ENCODE measurements at places on chromosomes 5 and 9. TPM values are rescaled to one million over a fixed set of nuclear protein-coding genes. Genes with fewer than 3 reads are reported as not detected.

The CNTRL gene
- total RNA-seq: 18.2 TPM

DNA sequence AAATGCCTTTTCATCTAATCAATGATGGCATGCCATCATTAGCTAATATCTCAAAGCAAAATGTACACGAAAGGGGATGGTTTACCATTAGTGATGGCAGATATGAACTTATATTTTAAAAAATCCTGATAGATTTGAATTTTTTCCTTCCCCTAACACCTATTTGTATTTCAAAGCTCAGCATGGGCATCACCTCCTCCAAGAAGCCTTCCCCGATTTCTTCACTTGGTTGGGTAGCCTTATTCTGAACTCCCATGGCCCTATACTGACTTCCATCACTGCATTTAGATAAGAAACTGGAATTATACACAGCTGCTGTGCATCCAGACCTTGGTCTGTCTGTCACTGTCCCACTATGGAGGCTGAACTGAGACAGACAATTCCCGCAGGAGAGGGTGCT lies 49.6 kb upstream of the FBXW11 start:
- no peaks in the 10 kb centered on the region for H3K4me1 ChIP-seq
- no peak overlapping the region for H3K27ac ChIP-seq
- H3K27me3 ChIP-seq: no peaks in the 10 kb centered on the region
- peaks cover 7% of the 10 kb centered on the region for H3K36me3 ChIP-seq

DNA sequence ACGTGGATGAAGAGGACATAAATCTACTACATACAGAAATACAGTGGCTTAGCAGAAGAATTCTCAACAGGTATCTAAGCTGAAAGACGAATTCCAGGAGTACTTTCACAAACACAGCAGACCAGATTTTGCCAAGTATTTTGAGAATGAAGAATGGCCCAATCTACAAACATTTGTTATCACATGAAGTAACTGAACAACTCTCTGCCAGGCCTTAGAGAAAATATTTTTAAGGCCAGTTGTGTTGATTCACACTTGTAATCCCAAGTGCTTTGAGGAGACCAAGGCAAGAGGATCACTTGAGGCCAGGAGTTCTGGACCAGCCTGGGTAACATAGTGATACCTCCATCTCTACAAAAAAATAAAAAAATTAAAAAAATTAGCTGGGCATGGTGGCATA lies 14.3 kb downstream of the AGTPBP1 start:
- H3K27ac ChIP-seq: no peak overlapping the region
- peaks cover 12% of the 10 kb centered on the region for H3K36me3 ChIP-seq
- H3K4me1 ChIP-seq: peaks cover 13% of the 10 kb centered on the region
- no peak overlapping the region for H3K4me3 ChIP-seq

DNA sequence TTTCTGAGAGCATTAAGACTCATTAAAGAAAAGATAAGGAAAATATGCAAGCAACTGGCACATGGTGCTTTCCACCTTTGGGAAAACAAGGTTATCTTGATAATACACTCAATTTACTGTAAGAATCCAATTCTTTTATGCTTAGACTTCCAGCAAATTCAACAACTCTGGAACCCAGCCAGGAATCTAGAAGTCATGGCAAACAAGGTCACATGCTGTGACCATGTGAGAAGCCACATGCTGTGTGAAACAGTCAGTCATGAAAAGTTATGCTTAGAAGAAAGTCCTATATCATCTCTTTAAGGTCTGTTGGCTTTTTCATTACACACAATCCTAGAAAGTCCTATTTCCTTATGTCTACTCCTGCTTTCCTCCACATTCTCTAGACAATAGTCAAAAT lies 581.8 kb upstream of the C9orf72 start:
- H3K27ac ChIP-seq: no peak overlapping the region
- no peaks in the 10 kb centered on the region for H3K4me1 ChIP-seq
- no peaks in the 10 kb centered on the region for H3K36me3 ChIP-seq
- no peak overlapping the region for H3K4me3 ChIP-seq
- no peak for DNase-seq
- no peaks in the 10 kb centered on the region for H3K27me3 ChIP-seq

GRCh38 chr5:149062371-149063016 lies 368 bp downstream of the SH3TC2 start:
- H3K27me3 ChIP-seq: no peaks in the 10 kb centered on the region
- H3K4me1 ChIP-seq: peaks cover 13% of the 10 kb centered on the region
- H3K27ac ChIP-seq: no peak overlapping the region

GRCh38 chr5:72108202-72109061 lies 1.2 kb downstream of the MAP1B start:
- peak overlapping the region; percentile 90 for H3K4me3 ChIP-seq
- peaks cover 6% of the 10 kb centered on the region for H3K27me3 ChIP-seq
- peak overlapping the region; percentile 92 for H3K27ac ChIP-seq
- peak; percentile 56 for DNase-seq
- no peaks in the 10 kb centered on the region for H3K36me3 ChIP-seq
- peaks cover 6% of the 10 kb centered on the region for H3K4me1 ChIP-seq

The WNK2 gene
- total RNA-seq: 345 TPM

DNA sequence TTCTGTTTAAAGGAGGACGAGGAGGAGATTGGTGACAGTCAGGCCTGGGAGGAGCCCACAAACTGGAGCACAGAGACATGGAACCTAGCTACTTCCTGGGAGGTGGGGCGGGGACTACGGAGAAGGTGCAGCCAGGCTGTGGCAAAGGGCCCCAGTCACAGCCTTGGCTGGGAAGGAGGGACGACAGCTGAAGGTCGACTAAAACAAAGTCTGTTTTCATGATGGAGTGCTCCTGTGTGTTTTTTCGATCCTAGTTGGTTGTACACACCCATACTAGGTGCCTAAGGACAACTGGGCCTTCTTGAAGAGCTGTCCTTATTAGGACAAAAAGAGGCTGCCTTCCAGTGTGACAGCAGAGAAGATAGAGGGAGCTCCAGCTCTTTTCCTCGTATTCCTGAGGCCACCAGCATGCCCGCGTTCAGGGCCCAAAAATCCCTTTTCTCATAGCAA lies 2.9 kb downstream of the CCDC107 start:
- no peak overlapping the region for H3K27ac ChIP-seq
- no peak overlapping the region for H3K4me3 ChIP-seq
- H3K4me1 ChIP-seq: peaks cover 15% of the 10 kb centered on the region
- peaks cover 4% of the 10 kb centered on the region for H3K27me3 ChIP-seq
- H3K36me3 ChIP-seq: peaks cover 9% of the 10 kb centered on the region
- DNase-seq: no peak

- H3K4me3 ChIP-seq: no peak overlapping the region
- peaks cover 5% of the 10 kb centered on the region for H3K4me1 ChIP-seq
- no peaks in the 10 kb centered on the region for H3K27me3 ChIP-seq
- peaks cover 13% of the 10 kb centered on the region for H3K36me3 ChIP-seq
- no peak for DNase-seq
- no peak overlapping the region for H3K27ac ChIP-seq
These were observed 31.2 kb upstream of the MINAR2 start for GRCh38 chr5:129716651-129717050.

- DNase-seq: no peak
- H3K4me3 ChIP-seq: no peak overlapping the region
- no peaks in the 10 kb centered on the region for H3K27me3 ChIP-seq
- no peaks in the 10 kb centered on the region for H3K36me3 ChIP-seq
These were observed 55.8 kb downstream of the SLC22A5 start for GRCh38 chr5:132425009-132425937.

GRCh38 chr9:121999556-121999955 lies 93.6 kb downstream of the TTLL11 start:
- no peak for DNase-seq
- H3K27ac ChIP-seq: no peak overlapping the region
- peaks cover 3% of the 10 kb centered on the region for H3K4me1 ChIP-seq
- H3K27me3 ChIP-seq: no peaks in the 10 kb centered on the region
- no peaks in the 10 kb centered on the region for H3K36me3 ChIP-seq

DNA sequence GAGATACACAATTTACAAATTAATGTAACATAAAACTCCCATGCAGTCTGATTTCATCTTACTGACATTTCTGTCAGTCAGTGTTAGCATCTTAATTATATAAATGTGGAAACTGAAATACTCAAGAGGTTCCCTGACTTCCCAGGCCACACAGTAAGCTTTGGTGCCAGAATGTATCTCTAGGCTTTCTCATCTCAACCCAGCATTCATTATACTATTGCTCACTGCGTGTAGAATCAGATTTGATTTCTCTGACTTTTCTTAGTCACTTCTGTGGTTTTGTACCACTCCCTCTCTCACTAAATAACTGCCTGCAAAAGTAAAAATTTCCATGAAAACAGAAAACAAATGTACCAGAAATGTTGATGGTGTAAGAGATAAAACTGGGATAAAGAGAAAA lies 31.7 kb upstream of the CDKN2B start:
- no peaks in the 10 kb centered on the region for H3K27me3 ChIP-seq
- H3K4me3 ChIP-seq: no peak overlapping the region
- peaks cover 9% of the 10 kb centered on the region for H3K4me1 ChIP-seq
- no peak for DNase-seq
- no peaks in the 10 kb centered on the region for H3K36me3 ChIP-seq

GRCh38 chr9:137168904-137169856 lies 671 bp downstream of the LRRC26 start:
- H3K4me1 ChIP-seq: no peaks in the 10 kb centered on the region
- H3K27me3 ChIP-seq: peaks cover 37% of the 10 kb centered on the region
- no peak overlapping the region for H3K27ac ChIP-seq

The PDE6A gene
- total RNA-seq: not detected

- peaks cover 4% of the 10 kb centered on the region for H3K36me3 ChIP-seq
- peaks cover 7% of the 10 kb centered on the region for H3K4me1 ChIP-seq
- H3K4me3 ChIP-seq: no peak overlapping the region
These were observed 7.8 kb downstream of the LPAR1 start for GRCh38 chr9:111030492-111030891.

The PCDHGB6 gene
- 23.1 TPM for total RNA-seq

DNA sequence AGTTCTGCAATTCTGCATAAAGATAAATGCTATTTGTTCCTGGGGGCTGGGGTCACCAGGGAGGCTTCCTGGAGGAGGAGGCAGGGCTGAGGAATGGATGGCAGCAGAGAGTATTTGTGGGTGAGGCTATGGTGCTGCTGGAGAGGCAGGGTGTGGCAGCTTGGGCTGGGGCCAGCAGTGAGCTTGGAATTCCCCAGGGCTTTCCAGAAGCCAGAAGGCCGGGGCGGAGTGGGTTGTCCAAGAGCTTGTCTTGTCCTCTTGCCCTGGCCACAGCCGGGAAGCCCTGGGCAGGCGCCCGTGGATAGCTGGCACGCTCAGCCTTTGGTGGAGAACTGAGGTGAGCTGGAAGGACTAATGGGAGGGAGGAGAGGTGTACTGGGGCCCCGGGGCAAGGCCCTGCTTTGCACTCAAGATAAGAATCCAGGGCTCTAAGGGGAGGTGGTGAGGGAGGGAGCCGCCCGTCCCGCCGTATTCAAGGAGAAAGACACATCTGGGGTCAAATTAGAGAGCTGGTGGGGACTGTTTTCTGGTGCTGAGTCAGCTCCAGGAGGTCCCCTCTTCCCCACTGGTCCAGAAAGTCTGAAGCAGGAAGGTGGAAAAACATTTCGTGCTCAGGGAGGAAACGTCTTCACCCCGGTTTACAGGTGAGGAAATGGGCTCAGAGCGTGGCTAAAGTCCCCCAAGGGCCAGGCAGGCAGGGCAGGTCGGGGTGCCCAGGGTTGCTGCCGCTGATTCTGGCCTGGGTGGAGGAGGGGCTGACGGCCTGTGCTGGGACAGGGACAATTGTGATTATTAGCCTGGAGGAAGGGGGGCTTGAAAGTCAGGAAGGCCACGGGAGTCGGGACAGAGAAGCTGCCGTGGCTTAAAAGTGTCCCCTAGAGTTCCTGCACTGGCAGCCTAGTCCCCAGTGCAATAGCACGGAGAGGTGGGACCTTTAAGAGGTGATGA lies 26.9 kb upstream of the CNOT6 start:
- H3K36me3 ChIP-seq: no peaks in the 10 kb centered on the region
- no peak overlapping the region for H3K27ac ChIP-seq
- no peak overlapping the region for H3K4me3 ChIP-seq
- H3K4me1 ChIP-seq: no peaks in the 10 kb centered on the region
- peaks cover 29% of the 10 kb centered on the region for H3K27me3 ChIP-seq

The OTP gene
- not detected for total RNA-seq

DNA sequence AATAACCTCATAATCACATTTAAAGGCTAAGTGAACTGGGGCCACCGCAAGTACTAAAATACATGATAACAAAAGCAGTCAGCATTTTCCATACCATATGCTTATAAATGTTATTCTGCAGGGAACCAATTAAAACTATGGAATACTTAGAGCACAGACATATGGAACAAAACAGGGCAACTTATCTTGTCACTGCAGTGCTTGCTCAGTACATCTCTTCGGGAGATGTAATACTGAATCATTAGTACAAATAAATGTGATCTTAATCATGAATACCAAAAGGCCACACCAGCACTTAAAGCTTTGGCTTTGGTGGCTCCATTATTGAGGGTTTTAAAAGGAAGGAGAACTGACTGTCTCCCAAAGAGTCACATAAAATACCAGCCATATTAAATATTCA lies 32.1 kb downstream of the PRUNE2 start:
- no peak for DNase-seq
- no peaks in the 10 kb centered on the region for H3K36me3 ChIP-seq
- H3K27ac ChIP-seq: no peak overlapping the region

The LCN15 gene
- not detected for total RNA-seq

The PCDHGA7 gene
- total RNA-seq: 0.41 TPM

GRCh38 chr5:140524003-140524402 lies 23.5 kb upstream of the EIF4EBP3 start:
- H3K27ac ChIP-seq: no peak overlapping the region
- H3K4me1 ChIP-seq: no peaks in the 10 kb centered on the region
- no peaks in the 10 kb centered on the region for H3K27me3 ChIP-seq
- H3K4me3 ChIP-seq: no peak overlapping the region

The NR5A1 gene
- total RNA-seq: 0.49 TPM

The C5orf15 gene
- total RNA-seq: 52.0 TPM

The CER1 gene
- not detected for total RNA-seq

The CAVIN4 gene
- total RNA-seq: 14.5 TPM

- H3K4me3 ChIP-seq: no peak overlapping the region
- H3K36me3 ChIP-seq: no peaks in the 10 kb centered on the region
- no peak for DNase-seq
- no peaks in the 10 kb centered on the region for H3K27me3 ChIP-seq
- H3K27ac ChIP-seq: no peak overlapping the region
These were observed 30.3 kb downstream of the TYRP1 start for GRCh38 chr9:12723409-12724028.

The C5orf58 gene
- total RNA-seq: not detected

DNA sequence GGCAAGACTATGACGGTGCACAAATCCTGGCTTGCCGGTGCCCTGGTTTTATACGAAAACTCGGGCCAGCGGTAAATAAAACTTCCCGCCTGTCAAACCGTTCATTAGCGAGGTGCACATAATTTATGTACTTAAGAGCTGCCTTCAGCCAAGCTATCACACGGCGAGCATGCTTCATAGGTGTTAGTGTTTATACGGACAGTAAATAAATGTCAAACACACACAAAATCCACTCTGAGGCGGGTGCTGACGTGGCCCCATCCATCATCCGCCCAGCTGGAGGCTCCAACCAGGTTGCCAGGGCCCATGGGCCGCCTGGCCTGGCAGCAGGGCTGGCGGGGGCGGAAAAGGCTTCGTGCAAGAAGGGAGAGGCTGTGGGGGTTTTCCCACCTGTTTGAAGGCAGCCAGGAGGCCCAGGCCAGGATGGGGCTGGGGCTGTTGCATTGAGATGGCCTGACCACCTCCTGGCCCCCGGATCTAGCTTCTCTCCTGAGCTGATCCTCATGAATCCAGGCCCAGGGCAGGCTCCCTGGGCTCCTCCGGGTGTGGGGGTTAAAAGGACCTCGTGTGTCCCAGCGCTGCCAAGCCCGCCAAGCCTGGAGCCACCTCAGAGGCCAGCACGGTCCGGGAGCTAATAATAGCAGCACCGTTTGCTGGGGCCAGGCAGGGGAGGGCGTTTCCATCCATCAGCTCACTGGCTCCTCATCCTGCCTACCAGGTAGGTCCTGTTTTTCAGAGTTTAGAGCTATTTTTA lies 43.2 kb downstream of the BARX1 start:
- no peaks in the 10 kb centered on the region for H3K36me3 ChIP-seq
- DNase-seq: no peak
- peaks cover 5% of the 10 kb centered on the region for H3K4me1 ChIP-seq
- H3K27ac ChIP-seq: no peak overlapping the region
- H3K27me3 ChIP-seq: peaks cover 16% of the 10 kb centered on the region
- no peak overlapping the region for H3K4me3 ChIP-seq

The C1QTNF3 gene
- total RNA-seq: 9.6 TPM

The C5orf46 gene
- not detected for total RNA-seq

The SV2C gene
- total RNA-seq: 0.27 TPM

All from progenitor cell of endocrine pancreas (in vitro differentiated cells).